ENCODE measurements at places on chromosomes 12 and 14. TPM values are rescaled to one million over a fixed set of nuclear protein-coding genes. Genes with fewer than 3 reads are reported as not detected.

The PRDM4 gene
- total RNA-seq = 19.7 TPM

The BDKRB1 gene
- not detected for total RNA-seq

The TMEM229B gene
- 23.9 TPM for total RNA-seq

The HHIPL1 gene
- total RNA-seq = 6.4 TPM

The A2M gene
- 44.5 TPM for total RNA-seq

The ANO6 gene
- 15.3 TPM for total RNA-seq

The AVPR1A gene
- 7.6 TPM for total RNA-seq

The TAS2R20 gene
- 22.9 TPM for total RNA-seq

The PPP4R4 gene
- 0.31 TPM for total RNA-seq

The FSCB gene
- total RNA-seq = not detected

The GPRC5D gene
- not detected for total RNA-seq

The RIPK3 gene
- 0.47 TPM for total RNA-seq

The PPP1R1A gene
- total RNA-seq = 6.7 TPM

The TPPP2 gene
- not detected for total RNA-seq

The KLC1 gene
- total RNA-seq = 355 TPM

The SLC38A1 gene
- 310 TPM for total RNA-seq

The KRT79 gene
- total RNA-seq = not detected

The KCNA1 gene
- total RNA-seq = 1.1 TPM

The MLF2 gene
- 81.4 TPM for total RNA-seq

The ACOT6 gene
- not detected for total RNA-seq

The THAP2 gene
- 47.9 TPM for total RNA-seq

The PDE3A gene
- total RNA-seq = 7.8 TPM

The OR4K13 gene
- total RNA-seq = not detected

The ACRBP gene
- total RNA-seq = 0.62 TPM

The A2ML1 gene
- total RNA-seq = 1.2 TPM

The CYP46A1 gene
- total RNA-seq = 2.3 TPM

The LYSET gene
- total RNA-seq = 8.6 TPM

The TSPAN31 gene
- total RNA-seq = 41.0 TPM

The REM2 gene
- 1.7 TPM for total RNA-seq

The DIO2 gene
- 31.0 TPM for total RNA-seq

The P2RX2 gene
- not detected for total RNA-seq

The PRB2 gene
- not detected for total RNA-seq

The CHURC1 gene
- total RNA-seq = 32.0 TPM

The CEBPE gene
- total RNA-seq = 0.31 TPM

The ABCC9 gene
- total RNA-seq = 21.2 TPM

The SELPLG gene
- 2.0 TPM for total RNA-seq

The CAND1 gene
- 355 TPM for total RNA-seq
